ENCODE measurements at places on chromosomes 5 and 9.

- no peak for DNase-seq
These were observed 138.4 kb downstream of the GHR start for GRCh38 chr5:42561656-42562055.

- no peak for DNase-seq
These were observed 137.4 kb downstream of the FBXL7 start for GRCh38 chr5:15637345-15637744.

DNA sequence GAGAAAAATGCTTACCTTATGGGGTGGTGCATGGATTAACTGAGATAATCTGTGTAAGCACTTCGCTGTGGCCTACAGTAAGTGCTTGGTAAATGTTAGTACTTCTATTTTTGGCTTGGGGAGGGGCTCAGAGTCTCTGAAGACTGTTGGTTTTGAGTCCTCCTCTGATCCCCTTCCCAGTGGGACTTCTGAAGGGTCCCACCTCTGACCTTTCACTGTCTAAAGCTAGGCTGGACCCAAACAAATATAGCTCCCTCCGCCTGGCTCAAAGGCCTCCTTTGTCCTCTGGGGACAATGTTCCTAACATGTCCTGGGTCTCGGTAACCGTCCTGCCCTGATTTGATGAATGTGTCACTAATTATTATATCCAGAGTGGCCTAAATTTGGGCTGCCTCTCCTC is 34.8 kb downstream of the CAMK2A start:
- DNase-seq = no peak

- no peak for DNase-seq
These were observed 271.4 kb downstream of the ELAVL2 start for GRCh38 chr9:23554686-23555085.

GRCh38 chr9:99054581-99054980 is 50.3 kb upstream of the TGFBR1 start:
- no peak for DNase-seq

- DNase-seq = no peak
These were observed 60.1 kb downstream of the GTF3C4 start for GRCh38 chr9:132730054-132731033.

DNA sequence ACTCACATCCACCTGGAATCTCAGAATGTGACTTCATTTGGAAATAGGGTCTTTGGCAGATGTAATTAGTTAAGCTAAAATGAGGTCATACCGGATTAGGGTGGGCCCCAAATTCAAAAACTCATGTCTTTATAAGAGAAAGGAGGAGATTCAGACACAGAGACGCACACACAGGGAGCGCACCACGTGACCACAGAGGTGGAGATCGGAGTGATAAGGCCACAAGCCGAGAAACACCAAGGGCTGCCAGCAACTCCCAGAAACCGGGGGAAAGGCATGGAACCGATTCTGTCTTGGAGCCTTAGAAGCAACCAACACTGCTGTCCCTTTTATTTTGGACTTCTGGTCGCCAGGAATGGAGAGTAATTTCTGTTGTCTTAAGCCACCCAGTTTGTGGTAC is 31.8 kb upstream of the LMX1B start:
- DNase-seq = no peak

- no peak for DNase-seq
These were observed 43.4 kb downstream of the NFIB start for GRCh38 chr9:14270358-14271092.

DNA sequence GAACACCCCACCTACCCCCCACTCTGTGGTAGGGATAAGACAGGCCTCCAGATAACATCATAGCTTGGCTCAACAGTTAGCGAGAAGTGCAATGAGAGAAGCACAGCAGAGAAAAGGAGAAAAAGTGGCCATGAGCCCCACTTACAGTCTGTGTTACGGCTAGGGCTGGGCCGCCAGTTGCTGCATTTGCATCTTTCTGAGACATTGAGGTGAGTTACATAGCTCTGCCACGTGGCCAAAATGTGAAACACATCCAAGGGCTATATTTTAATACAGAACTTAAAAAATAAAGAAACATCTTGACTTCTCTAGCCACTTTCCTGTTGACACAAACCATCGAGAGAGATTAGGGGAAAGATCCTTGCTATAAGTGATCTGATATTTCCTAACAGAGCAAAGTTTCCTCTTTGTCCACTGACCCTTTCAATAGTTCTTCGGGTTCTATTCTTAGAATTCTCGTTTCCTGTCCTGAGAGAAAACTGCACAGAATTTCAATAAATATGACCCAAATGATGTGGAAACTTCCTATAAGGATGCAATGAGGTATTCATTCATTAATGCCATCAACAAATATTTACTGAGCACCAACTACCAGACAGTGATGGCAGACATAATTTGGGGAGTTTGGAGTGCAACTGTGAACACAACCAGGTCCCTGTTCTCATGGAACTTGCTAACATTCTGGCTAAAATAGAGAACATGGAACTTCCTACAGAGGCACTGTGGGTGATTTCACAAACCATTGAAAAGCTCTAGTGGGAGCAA is 3.2 kb upstream of the TLE4 start:
- DNase-seq = no peak

GRCh38 chr9:120791161-120791560 is 2.1 kb downstream of the FBXW2 start:
- no peak for DNase-seq

DNA sequence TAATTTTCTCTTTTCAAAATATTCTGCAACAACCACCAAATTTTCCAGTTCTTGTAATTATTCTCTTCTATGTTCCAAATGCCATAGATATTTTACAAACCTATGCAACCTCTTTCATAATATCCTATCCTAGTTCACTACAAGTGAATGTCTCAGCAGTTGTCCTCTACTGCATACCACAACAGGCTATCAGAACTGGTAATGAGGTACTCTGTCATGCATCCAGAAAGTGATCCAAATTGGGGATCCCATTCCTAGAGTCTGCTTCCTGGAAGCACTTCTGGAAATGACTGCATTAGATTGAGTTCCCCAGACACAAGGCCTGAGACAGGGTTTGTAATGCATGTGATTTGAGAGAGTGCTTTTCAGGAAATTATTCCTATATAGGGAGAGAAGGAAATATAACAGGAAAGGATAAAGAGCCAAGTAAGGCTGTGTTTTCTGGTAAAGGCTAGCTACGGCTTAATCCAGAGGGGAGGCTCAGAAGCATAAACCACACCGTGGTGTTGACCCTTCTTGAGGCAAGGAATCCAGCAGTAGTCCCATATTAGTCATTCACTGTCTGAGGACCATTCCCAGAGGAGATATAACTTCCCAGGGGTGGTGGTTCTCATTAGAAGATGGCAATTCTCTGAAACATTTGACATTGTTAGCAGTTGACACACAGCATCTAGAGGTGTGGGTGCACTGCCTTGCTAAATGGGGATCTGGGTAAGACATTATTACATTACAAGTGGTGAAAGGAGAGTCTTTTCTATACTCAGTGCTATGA is 80.3 kb upstream of the FST start:
- no peak for DNase-seq

GRCh38 chr9:73951147-73951546 is 546.0 kb upstream of the RORB start:
- no peak for DNase-seq

DNA sequence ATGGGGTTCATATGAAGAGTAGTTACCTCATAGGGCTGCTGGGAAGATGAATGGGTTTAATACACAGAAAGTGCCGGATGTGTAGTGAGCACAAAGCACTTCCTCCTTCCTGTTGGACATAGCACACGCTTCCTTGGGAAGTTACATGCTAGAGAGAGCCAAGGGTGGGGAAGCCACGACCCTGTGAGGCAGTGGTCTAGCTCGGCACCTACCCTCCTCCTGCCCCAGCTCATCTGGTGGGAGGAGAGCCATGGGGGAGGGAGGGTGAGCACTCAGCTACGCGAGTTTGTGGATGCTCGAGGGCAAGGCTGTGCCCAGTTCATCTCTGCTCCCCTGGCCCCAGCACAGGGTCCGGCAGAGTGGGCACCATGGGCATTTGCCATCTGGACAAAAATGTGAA is 43.6 kb upstream of the NEK6 start:
- DNase-seq = no peak

GRCh38 chr5:146704949-146705665 is 173.4 kb downstream of the PPP2R2B start:
- no peak for DNase-seq
